Activated T-cell treated with anti-CD3 and anti-CD28 coated beads for 4 hours (primary cell): ENCODE measurements at places on chromosomes 4 and X.

GRCh38 chr4:70251945-70252277, 9.5 kb downstream of the CSN3 start:
- no peak for DNase-seq

GRCh38 chr4:187141101-187141500, 417.4 kb upstream of the FAT1 start:
- no peak for DNase-seq

DNA sequence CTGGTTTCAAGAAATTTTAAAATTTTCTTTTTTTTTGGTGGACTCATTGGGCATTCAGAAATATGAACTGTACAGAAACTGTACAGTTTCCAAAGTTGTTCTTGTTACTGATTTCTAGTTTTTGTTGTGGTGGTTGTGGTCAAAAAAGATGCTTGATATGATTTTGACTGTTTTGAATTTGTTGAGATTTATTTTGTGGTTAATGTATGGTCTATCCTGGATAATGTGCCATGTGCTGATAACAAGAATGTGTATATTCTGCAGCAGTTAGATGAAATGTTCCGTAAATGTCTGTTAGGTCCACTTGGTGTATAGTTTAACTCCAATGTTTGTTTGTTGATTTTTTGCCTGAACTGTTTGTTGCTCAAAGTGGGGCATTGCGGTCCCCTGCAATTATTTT, 127.6 kb upstream of the NUDT6 start:
- no peak for DNase-seq

DNA sequence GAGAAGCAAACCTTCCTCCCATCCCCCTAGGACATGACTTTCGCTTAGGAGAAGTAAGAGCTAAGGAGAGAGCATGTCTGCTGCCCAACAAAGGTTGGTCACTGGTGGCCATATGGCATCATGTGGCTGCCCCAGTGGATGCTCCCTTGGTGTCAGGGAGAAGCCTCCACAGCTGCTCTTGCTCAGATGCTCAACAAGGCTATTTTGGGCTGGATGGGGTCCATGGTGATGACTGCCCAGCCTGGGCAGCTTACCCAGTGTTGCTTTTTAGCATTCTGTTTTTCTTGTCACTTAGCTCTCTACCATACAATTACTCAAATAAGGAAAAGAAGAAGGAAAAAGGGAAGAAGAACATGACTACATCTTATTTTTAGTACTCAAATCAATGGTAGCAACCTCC, 48.9 kb upstream of the PPARGC1A start:
- no peak for DNase-seq

DNA sequence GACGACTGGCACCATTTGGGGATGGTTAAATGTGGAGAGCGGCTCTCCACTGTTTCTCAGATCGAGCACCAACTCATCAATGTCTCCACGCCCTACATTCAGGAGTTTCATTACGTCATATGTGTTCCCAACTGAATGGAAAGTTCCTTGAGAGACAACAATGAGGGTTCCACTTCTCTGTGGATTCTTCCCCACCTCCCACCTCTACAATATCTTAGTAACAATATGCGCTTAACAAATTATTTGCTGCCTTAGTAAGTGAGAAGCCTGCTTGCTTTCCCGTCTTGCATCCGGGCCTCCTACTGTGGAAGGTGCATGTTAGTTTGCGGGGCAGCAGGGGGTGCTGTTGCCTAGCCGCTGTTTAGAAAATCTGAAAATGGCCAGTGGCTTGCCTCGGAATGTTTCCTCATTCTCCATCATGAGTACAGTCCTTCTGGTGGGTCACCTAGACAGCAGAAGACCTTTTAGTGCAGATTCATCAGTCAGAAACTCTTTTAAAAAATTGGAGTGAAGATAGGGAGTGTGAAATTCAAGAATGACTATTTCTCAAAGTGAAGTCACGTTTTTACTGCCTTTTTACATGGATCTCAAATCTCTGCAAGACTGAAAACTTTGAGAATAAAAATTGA, 55.7 kb downstream of the PHOX2B start:
- no peak for DNase-seq

- no peak for DNase-seq
Measured at GRCh38 chrX:45596188-45596808, 395.6 kb upstream of the DIPK2B start.

DNA sequence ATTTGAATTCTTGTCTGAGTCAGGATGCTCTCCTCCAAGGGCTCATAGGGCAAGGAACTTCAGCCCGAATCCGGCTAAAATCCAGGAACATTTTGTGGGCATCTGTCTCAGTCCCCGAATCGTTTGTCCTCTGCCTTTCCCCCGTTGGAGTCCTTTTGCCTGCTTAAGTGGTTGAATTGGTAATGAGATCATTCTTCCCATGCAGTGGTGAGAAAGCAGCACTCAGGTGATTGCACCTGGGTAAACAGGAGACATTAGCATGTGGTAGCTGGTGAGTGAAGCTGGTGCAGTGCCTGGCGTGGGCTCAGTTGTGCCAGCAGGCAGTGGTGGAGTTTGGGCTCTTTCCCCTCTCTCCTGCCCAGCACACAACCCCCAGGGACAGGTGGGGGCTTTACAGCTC, 61.9 kb upstream of the MTM1 start:
- DNase-seq: no peak

DNA sequence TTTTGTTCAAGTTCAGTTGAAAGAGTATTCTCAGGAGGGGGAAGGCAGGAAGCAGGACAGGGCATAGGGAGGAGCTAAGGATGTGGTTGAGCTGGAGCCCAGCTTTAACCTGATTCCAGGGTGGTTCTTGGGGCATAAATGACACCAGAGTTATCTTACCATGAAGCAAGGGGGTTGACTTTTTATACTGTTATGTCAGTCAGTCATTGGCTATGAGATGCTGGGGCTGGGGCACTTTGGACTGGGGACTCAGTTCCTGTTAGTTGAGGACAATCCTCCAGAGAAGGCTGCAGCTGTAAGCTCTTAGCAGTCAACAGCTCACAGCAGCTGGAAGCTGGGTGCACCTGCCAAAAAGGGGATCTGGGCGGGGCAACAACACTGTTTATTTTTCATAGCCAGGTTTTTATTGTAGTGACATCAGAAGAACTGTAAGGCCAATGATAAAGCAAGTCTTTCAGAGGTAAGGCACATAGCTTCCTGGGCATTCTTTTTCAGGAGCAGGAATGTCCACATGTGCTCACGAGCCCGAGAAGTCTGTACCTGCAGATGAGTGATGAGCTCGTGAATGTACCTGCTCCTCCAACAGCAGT, 78.5 kb downstream of the MID1IP1 start:
- DNase-seq: no peak

- no peak for DNase-seq
Measured at GRCh38 chr4:182923366-182923765, 6.2 kb upstream of the DCTD start.

DNA sequence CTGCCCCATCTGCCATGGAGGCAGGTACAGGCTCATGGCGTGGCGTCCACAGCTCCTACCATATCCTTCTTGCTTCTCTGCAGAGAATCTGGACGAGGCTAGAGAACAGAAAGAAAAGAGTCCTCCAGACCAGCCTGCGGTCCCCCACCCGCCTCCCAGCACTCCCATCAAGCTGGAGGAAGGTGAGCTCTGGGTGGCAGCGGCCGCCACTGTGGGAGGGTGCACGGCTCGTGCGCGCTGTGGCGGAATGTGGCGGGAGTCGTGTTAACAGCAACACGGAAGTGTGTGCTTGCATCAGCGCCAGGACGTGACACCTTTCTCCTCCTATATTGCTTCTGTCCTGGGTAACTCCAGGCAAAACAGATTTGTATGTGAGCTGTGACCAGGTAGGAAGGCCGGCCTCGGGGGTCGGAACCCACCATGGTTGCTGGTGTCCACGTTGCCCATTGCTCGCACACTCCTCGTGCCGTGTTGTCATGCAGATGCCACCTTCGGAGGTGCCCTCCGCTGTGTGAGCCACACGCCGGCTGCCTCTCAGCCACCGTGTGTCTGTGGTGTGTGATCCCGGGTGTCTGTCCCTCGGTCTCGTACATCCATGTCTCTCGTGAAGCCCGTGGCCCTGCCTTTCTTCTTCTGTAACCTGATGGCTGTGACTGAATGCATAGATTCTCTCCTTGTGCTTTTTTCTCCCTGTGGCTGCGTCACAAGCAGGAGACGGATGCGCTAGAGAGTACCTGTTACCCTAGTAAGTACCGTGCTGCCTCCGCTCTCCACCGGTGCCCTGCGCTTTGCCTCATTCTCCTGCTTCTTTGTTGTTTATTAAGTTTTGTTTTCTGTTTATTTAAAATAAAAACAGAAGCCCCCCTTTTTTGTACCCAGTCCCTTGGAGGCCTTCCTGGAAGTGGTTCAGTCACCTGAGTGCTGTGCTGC, 37.0 kb downstream of the NOP14 start:
- no peak for DNase-seq

- DNase-seq: no peak
Measured at GRCh38 chr4:41142376-41143310, 71.7 kb downstream of the APBB2 start.

DNA sequence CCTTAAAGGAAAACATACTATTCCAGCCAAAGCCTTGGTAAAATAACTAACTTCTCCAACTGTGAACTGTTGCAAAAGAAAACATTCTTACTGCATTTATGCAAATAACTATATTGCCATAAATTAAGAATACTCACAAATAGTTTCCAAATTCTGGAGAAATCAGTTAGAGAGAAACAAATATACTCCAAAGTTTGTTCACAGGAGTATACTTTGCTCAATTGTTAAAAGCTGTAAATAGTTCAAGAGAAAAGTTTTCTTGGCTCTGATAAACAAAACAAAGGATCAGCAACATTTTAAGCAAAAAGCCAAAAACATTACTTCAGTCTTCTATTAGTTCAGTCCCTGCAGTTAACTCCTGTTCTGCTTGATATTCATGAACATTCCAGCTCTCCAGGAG, 83.0 kb downstream of the EIF4E start:
- DNase-seq: no peak

- no peak for DNase-seq
Measured at GRCh38 chr4:176436293-176436973, 116.7 kb downstream of the SPCS3 start.

DNA sequence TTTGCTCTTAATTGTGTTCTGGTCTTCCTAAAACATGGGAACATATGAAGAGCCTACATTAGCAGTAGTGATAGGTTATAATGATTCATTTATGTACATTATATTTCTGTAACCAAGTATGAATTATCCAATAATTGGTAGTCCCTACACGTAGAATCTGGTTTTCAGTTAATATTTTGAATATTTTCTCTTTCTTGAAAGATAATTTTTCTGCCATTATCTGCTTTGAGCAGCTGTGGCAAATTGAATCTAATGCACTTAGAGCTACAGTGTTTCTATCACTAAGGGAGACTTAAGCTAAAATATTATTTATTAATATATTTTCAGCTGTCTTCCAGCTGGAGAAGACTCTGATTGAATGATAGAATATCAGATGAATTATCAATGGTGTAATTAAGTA, 21.0 kb downstream of the CEP44 start:
- DNase-seq: no peak

- no peak for DNase-seq
Measured at GRCh38 chr4:165668694-165669093, 204.3 kb upstream of the TLL1 start.

DNA sequence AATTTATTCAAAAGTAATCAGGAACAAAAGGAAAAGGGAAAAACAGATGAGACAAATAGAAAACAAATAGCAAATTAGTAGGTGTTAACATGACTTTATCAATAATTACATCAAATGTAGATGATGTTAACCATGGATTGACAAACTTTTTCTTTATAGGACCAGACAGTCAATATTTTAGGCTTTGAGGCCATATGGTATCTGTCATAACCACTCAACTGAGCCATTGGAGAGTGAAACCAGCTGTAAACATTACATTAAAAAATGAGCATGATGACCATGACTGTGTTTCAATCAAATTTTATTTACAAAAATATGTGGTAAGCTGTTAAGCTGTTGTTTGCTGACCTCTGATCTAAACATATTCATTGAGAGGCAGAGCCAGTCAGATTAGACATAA, 118.5 kb upstream of the NWD2 start:
- no peak for DNase-seq

- no peak for DNase-seq
Measured at GRCh38 chr4:118751629-118752323, 66.6 kb downstream of the METTL14 start.

GRCh38 chr4:143383005-143383574, 46.4 kb downstream of the GAB1 start:
- no peak for DNase-seq

DNA sequence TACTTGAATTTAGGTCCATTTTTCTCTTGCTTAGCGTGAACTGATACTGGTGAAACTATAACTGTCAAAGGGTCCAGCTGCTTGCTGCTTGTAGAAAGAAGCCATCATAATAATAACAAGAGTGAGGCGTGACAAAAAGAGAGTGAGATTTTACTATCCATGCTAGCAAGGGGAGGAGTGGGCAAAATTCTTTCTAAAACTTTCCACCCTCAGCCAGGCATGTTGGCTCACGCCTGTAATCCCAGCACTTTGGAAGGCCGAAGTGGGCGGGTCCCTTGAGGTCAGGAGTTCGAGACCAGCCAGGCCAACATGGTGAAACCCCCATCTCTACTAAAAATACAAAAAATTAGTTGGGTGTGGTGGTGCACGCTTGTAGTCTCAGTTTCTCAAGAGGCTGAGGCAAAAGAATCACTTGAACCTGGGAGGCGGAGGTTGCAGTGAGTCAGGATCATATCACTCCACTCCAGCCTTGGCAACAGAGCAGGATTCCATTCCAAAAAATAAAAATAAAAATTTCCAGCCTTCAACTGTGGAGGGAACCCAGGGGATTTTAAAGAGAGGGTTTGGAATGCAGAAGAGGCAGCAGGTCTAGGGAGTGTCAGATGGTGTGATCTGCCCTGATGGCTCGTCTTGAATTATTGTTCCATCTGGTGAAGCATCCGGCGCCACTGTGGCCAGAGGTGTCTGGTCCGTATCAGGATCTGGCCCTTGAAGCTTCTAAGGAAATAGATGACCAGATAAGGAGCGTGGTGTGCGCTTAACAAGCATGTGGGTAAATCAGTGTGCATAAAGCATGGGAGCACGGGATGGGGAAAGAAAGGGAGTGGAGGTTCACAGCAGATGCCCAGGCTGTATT, 51.8 kb downstream of the LRP2BP start:
- no peak for DNase-seq

DNA sequence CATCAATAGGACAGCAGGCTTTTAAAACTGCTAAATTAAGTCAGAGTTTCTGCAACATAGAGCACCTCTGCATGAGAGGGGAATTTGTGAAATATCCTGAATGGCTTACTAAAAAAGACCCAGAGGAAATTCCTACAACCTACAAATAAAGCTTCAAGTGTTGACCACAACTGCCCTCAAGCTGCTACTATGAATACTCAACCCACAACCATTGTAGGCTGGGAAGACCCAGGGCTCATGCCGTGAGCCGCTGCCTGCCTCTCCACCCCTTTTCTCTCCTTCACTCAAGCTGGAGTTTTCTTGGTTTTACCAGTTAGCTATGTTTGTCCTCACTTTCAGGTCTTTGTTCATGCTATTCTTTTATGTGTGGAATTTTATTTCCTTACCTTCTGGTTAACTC, 151.6 kb downstream of the EMCN start:
- DNase-seq: no peak

- DNase-seq: no peak
Measured at GRCh38 chr4:140100771-140101170, 53.2 kb downstream of the MAML3 start.
